ENCODE measurements at places on chromosomes 11 and 22. TPM values are rescaled to one million over a fixed set of nuclear protein-coding genes. Genes with fewer than 3 reads are reported as not detected.

DNA sequence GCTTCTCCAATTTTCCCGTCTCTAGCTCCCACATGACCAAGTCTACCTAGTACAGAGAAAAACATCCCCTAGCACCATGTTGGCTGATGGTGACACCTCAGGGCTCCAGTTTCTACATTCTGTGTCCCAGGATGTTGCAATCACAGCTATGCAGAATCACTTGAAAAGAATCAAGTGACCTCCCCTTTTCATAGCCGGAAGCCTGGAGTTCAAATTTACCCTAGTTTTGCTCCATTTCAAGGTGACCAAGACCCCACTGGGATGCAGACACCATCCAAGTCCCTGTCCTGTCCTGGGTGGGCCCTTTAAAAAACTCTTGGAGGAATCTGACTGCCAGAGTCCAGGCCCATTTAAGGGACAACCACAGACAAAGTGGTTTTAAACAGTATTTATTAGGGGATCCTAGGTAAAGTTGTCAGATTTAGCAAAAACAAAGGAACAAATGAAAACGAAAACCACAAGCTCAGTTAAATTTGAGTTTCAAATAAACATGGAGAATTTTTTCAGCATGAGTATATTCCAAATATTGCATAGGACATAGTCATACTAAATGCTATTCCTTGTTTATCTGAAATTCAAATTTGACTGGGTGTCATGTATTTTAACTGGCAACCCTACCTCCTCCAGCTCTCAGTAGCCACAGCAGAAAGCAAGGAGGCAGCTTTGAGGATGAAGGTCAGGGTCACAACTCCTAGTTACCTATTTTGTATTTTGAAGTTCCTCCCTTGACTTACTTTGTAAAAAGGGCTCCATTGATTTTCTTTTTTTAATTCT, 52.4 kb downstream of the MIAT start:
- DNase-seq: peak; percentile 76
- no peak overlapping the region for H3K4me3 ChIP-seq
- peaks cover 34% of the 10 kb centered on the region for H3K4me1 ChIP-seq
- H3K27me3 ChIP-seq: no peaks in the 10 kb centered on the region
- H3K36me3 ChIP-seq: no peaks in the 10 kb centered on the region

GRCh38 chr22:23075525-23076216, 5.4 kb downstream of the GNAZ start:
- H3K4me3 ChIP-seq: no peak overlapping the region
- DNase-seq: no peak
- H3K27ac ChIP-seq: no peak overlapping the region
- no peaks in the 10 kb centered on the region for H3K4me1 ChIP-seq
- H3K36me3 ChIP-seq: no peaks in the 10 kb centered on the region
- H3K27me3 ChIP-seq: peaks cover 6% of the 10 kb centered on the region

ZDHHC13 gene
- polyA plus RNA-seq: 6.3 TPM

TMEM25 gene
- 41.7 TPM for polyA plus RNA-seq

ZNF202 gene
- polyA plus RNA-seq: 7.7 TPM

PPME1 gene
- polyA plus RNA-seq: 100 TPM

PLXNB2 gene
- 220 TPM for polyA plus RNA-seq

TRPM5 gene
- not detected for polyA plus RNA-seq
